Natural killer cell (primary cell): ENCODE measurements at places on chromosomes 13 and 19. TPM values are rescaled to one million over a fixed set of nuclear protein-coding genes. Genes with fewer than 3 reads are reported as not detected.
A peak's percentile ranks its signal among the peaks of the same experiment; 100 is the strongest.

Gene PPFIA3
- 5.5 TPM for total RNA-seq

Gene ADGRE3
- total RNA-seq = 0.59 TPM

Gene ZNF224
- total RNA-seq = 56.0 TPM

Gene LMO7
- 10.4 TPM for total RNA-seq

Gene COX6B2
- total RNA-seq = 0.26 TPM

Gene RASAL3
- 224 TPM for total RNA-seq

Gene IGFL4
- not detected for total RNA-seq

Gene COL4A2
- total RNA-seq = not detected

Gene ZNF527
- 9.9 TPM for total RNA-seq

Gene EBI3
- not detected for total RNA-seq

Gene FCHO1
- total RNA-seq = 67.7 TPM

DNA sequence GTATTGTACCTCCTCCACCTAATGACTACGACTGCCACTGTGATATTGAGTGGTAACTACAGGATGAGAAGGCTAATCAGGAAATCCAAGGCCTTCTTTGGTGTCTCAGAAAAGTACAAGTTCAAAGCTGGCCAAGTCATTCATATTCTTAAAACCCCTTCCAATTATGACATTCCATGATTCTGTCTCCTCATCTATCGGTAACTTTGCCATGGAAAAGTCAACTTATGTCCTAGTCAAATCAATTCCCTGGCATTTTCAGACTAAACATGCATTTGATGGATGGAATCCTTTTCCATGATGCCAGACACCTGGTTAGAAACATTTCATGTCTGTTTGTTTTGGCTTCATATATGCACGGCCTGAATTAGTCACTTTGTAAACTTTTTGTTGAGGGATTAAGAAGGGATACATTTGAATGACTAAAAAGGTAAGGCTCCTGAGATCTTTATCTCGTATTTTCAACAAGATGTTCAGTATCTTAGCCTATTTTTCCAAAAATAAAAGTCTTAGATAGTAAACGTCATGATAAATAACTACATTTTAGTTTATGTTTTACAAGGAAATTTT is 186.5 kb downstream of the NHLRC3 start:
- H3K27ac ChIP-seq = no peak overlapping the region
- no peak for DNase-seq
- no peaks in the 10 kb centered on the region for H3K36me3 ChIP-seq

DNA sequence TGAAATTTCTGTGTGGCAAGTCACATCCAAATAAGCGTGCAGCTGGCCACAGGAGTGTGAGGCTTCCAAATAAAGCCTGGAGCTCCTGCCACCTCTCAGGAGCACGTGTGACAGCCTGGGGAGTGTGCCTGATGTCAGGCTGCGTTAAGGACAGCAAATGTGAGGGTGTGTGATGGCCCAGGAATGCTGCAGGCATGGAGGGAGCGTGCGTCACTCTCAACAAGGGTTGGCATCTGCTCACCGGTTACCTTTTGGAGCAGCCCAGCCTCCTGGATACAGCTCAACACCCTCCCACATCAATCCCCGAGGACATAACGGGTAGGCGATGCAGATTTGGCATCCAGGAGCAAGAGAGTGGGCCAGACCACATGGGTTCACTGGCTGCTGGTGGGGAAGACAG is 19.0 kb downstream of the NUMBL start:
- no peaks in the 10 kb centered on the region for H3K27me3 ChIP-seq
- no peak overlapping the region for H3K4me3 ChIP-seq
- H3K27ac ChIP-seq = no peak overlapping the region
- H3K36me3 ChIP-seq = peaks cover 12% of the 10 kb centered on the region

GRCh38 chr19:46487802-46488445 is 7.7 kb downstream of the PNMA8B start:
- peak; percentile 83 for DNase-seq
- H3K27me3 ChIP-seq = peaks cover 49% of the 10 kb centered on the region

DNA sequence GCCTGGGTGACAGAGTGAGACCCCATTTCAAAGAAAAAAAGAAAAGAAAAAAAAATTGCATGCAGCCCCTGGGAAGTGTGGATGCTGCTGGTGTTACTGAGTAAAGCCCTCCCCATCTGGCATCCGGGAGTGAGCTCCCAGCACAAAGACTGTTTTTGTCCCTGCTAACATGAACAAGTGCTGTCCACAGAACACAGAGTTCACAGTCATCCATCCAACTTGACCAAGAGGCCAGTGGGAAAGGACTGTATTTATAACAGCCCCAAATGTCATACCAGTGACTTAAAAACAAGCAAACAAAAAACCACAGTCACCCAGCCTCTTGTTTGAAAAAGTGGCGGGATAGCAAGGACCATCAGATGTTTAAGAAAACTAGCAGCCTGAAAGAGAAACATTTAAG is 10.8 kb downstream of the FBXO17 start:
- H3K27me3 ChIP-seq = no peaks in the 10 kb centered on the region
- H3K4me3 ChIP-seq = no peak overlapping the region
- DNase-seq = no peak
- H3K36me3 ChIP-seq = no peaks in the 10 kb centered on the region
- no peak overlapping the region for H3K27ac ChIP-seq

DNA sequence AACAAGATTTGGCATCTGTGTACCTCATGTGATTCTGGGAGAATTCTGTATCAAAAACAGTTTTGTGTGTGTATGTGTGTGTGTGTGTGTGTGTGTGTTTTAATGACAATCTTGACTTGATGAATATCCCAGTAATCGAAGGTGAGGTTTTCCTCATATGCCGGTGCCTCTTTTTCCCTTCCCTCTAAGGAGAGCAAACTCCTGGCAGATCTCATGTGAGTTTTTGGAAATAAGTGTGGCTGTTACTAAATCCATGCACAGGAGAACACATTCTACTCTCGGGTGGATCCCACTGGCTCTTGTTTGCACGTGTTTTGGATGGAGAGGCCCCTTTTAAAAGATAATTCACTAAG is 29.0 kb upstream of the CEBPG start:
- H3K4me1 ChIP-seq = no peaks in the 10 kb centered on the region
- DNase-seq = no peak
- no peak overlapping the region for H3K27ac ChIP-seq
- no peak overlapping the region for H3K4me3 ChIP-seq

- no peak overlapping the region for H3K4me3 ChIP-seq
- DNase-seq = no peak
- no peaks in the 10 kb centered on the region for H3K27me3 ChIP-seq
Measured at GRCh38 chr13:27052551-27053208, 118.9 kb downstream of the USP12 start.

DNA sequence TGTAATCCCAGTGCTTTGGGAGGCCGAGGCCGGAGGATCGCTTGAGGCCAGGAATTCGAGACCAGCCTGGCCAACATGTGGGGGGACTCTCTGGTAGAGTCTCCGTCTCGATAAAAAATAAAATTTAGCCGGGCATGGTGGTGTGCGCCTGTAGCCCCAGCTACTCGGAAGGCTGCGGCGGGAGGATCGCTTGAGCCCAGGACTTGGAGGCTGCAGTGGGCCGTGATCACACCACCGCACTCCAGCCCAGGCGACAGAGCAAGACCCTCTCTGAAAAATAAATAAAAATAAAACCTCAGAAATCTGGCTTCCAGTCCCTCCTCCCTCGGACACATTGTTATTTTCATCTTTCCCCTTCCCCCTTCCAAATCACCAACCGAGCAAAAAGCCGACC is 332 bp downstream of the IRGQ start:
- peak overlapping the region; percentile 89 for H3K27ac ChIP-seq
- H3K4me1 ChIP-seq = peaks cover 35% of the 10 kb centered on the region
- peak overlapping the region; percentile 64 for H3K4me3 ChIP-seq
- H3K36me3 ChIP-seq = peaks cover 25% of the 10 kb centered on the region

- peak overlapping the region; percentile 77 for H3K27ac ChIP-seq
- peaks cover 26% of the 10 kb centered on the region for H3K4me1 ChIP-seq
- H3K36me3 ChIP-seq = peaks cover 1% of the 10 kb centered on the region
- peak; percentile 50 for DNase-seq
Measured at GRCh38 chr13:41312176-41312500, 1.1 kb downstream of the NAA16 start.

DNA sequence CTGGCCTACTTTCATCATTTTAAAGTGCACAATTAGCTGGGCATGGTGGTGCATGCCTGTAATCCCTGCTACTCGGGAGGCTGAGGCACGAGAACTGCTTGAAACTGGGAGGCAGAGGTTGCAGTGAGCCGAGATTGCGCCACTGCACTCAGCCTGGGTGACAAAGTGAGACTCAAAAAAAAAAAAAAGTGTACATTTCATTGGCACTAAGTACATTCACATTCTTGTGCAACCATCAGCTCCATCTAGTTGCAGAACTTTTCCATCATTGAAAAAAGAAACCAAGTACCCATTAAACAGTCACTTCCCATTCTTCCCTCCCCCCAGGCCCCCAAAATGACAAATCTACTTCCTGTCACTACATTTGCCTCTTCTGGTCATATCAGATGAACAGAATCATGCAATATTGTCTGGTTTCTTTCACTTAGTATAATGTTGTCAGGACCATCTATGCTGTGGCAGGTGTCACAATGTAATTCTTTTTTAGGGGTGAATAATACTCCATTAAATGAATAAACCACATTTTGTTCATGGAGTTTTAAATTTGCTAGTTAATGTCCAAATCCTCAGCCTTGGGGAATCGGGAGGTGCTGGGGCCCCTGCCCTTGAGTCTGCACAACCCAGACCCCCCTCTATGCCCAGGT is 7.4 kb upstream of the SIGLEC11 start:
- DNase-seq = no peak
- H3K27me3 ChIP-seq = peaks cover 7% of the 10 kb centered on the region
- H3K36me3 ChIP-seq = no peaks in the 10 kb centered on the region
- no peak overlapping the region for H3K27ac ChIP-seq

GRCh38 chr13:98664924-98665637 is 87.4 kb downstream of the SLC15A1 start:
- no peaks in the 10 kb centered on the region for H3K27me3 ChIP-seq
- H3K4me3 ChIP-seq = no peak overlapping the region
- H3K4me1 ChIP-seq = no peaks in the 10 kb centered on the region
- no peak for DNase-seq

DNA sequence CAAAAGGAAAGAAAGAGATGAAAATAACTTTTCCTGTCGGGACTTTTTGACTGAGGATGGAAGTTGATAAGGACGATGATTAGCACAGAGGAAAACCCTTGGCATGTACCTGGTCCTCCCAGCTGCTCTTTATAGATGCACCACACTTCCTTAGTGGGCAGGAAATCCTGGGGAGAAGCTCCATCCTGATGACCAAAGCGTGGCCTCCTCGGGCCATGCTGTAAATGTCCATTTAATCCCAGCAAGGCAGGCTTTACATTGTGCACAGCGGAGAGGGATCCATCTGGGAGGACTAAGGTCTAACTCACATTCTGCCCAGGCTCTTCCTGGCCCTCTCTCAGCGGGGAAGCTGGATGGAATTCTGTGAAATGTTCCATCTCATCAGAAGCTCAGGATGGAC is 113.5 kb downstream of the COL4A2 start:
- no peak overlapping the region for H3K27ac ChIP-seq
- no peaks in the 10 kb centered on the region for H3K4me1 ChIP-seq
- no peaks in the 10 kb centered on the region for H3K36me3 ChIP-seq

DNA sequence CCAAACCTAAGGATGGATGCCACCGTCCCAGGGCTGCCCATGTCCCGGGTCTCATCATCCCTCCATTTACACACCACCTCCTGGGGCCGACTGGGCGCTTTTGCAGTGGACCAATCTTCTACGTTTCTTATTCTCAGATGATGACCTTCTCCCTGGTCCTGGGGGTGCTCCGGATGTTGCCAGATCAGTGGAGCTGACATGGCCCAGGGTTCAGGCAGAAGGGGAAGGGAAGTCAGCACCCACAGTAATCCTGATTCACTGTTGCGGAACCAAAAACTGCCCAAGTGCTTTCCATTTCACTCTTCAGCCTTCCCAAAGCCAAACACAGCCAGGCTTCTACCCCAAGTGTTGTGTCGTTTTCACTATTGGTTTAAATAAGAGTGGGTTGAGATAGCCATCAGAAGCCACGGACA is 29.8 kb downstream of the RAB20 start:
- H3K4me1 ChIP-seq = peaks cover 9% of the 10 kb centered on the region
- H3K27me3 ChIP-seq = no peaks in the 10 kb centered on the region
- no peak overlapping the region for H3K4me3 ChIP-seq
- no peak overlapping the region for H3K27ac ChIP-seq
- DNase-seq = no peak

DNA sequence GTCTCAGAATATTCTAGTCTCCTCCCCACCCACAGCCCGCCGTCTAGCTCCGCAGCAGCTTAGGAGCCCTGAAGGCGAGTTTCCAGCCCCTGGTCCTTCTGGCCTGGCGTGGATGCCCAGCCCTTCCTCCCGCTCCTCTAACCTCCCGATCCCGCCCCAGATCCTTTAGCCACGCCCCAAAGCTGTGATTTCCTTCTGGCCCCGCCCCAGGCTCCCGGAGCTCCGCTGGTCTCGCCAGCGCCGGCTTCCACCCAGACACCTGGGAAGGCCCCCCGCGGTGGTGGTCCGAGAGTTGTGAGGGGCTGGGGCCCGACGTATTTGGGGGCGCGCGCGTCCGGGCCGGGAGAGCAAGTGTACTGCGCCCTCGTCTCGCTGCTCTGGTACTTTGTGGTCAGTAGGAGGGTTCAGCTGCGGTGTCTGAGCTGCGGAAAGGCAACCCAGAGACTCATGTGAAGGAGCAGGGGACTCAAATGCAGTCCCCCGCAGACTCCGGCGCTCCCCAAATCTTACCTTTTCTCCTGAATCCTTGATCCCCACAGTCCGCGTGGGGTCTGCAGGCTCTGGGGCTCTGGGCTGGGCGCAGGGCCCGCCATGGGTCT is at the start of gene CGB7:
TSS of gene CGB7 (minus strand) at position 114 of the 599 bp plus-strand sequence. CDS start 2,374 bp downstream, outside the sequence.
- peaks cover 30% of the 10 kb centered on the region for H3K27me3 ChIP-seq
- peaks cover 26% of the 10 kb centered on the region for H3K4me1 ChIP-seq
- no peak within 1 kb of the TSS for H3K27ac ChIP-seq
- H3K4me3 ChIP-seq = peak within 1 kb of the TSS; percentile 47
- DNase-seq = peak; percentile 54
- H3K36me3 ChIP-seq = no peaks in the 10 kb centered on the region

- no peak overlapping the region for H3K4me3 ChIP-seq
- H3K27ac ChIP-seq = no peak overlapping the region
- no peaks in the 10 kb centered on the region for H3K36me3 ChIP-seq
- H3K27me3 ChIP-seq = peaks cover 3% of the 10 kb centered on the region
- no peaks in the 10 kb centered on the region for H3K4me1 ChIP-seq
Measured at GRCh38 chr13:76871432-76871831, 14.8 kb downstream of the KCTD12 start.

- no peak for DNase-seq
- no peak within 1 kb of the TSS for H3K4me3 ChIP-seq
- no peaks in the 10 kb centered on the region for H3K4me1 ChIP-seq
- H3K27me3 ChIP-seq = peaks cover 2% of the 10 kb centered on the region
Measured at GRCh38 chr13:30932481-30933353, at the start of gene TEX26. Gene TEX26, plus strand, starts transcription at chr13:30932656. Its CDS starts 60 bp downstream, at chr13:30932716.

GRCh38 chr13:112943309-112944125 is 25.5 kb upstream of the MCF2L start:
- no peak overlapping the region for H3K27ac ChIP-seq
- peaks cover 14% of the 10 kb centered on the region for H3K4me1 ChIP-seq
- peak; percentile 39 for DNase-seq
- H3K36me3 ChIP-seq = no peaks in the 10 kb centered on the region
- H3K27me3 ChIP-seq = peaks cover 11% of the 10 kb centered on the region

- peaks cover 13% of the 10 kb centered on the region for H3K4me1 ChIP-seq
- DNase-seq = no peak
- no peaks in the 10 kb centered on the region for H3K27me3 ChIP-seq
- peaks cover 67% of the 10 kb centered on the region for H3K36me3 ChIP-seq
- H3K27ac ChIP-seq = no peak overlapping the region
- no peak overlapping the region for H3K4me3 ChIP-seq
Measured at GRCh38 chr19:1116726-1117581, 13.2 kb downstream of the GPX4 start.

GRCh38 chr19:2372076-2372612 is 12.1 kb downstream of the TMPRSS9 start:
- no peak for DNase-seq
- H3K27ac ChIP-seq = no peak overlapping the region
- H3K4me3 ChIP-seq = no peak overlapping the region
- no peaks in the 10 kb centered on the region for H3K36me3 ChIP-seq
